ENCODE measurements at places on chromosomes 7 and 10. TPM values are rescaled to one million over a fixed set of nuclear protein-coding genes. Genes with fewer than 3 reads are reported as not detected.
A peak's percentile ranks its signal among the peaks of the same experiment; 100 is the strongest.

Gene TSPAN12
- 53.7 TPM for total RNA-seq

Gene RAPGEF5
- 76.6 TPM for total RNA-seq

Gene HPSE2
- total RNA-seq, result not detected

Gene MALRD1
- total RNA-seq, result not detected

Gene HTR5A
- not detected for total RNA-seq

DNA sequence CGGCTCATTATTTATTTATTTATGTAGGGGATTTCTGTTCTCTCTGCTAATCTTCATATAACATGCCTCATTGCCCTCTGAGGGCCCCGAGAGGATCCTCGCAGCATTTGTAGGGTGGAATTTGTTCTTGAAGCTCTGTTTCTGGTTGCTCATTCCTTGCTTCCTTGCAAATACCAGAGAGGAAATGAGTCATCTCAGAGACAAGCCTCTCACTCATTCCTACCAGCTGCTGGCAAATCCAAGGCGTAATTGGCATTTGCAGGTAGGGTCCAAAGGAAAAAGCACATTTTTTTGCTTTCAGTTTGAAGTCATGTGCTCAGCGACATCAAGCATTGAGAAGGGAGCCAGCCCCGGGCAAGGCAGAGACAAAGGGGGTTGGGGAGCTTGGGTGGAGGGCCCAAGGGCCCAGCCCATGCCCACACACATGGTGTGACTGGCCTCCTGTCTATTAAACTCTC lies 501.6 kb downstream of the GALNT17 start:
- no peak overlapping the region for H3K4me3 ChIP-seq
- peak; percentile 65 for DNase-seq
- H3K36me3 ChIP-seq, result no peaks in the 10 kb centered on the region
- H3K4me1 ChIP-seq, result peaks cover 8% of the 10 kb centered on the region

DNA sequence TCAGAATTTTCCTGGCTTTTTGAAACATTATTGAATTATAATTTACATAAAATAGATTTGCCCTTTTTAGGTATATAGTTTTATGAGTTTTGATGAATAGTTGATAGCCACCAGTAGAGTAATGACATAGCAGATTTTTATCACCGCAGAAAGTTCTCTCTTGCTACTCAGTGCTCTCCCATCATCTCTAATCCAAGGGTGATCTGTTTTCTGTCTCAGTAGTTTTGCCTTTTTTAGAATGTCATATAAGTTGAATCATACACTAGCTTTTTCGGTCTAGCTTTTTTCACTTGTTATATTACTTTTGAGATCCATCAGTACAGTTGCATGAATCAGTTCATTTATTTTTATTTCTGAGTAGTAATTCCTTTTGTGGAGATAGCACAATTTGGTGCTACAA lies 17.9 kb downstream of the RSBN1L start:
- no peak overlapping the region for H3K4me3 ChIP-seq
- H3K27ac ChIP-seq, result no peak overlapping the region
- DNase-seq, result no peak
- H3K4me1 ChIP-seq, result peaks cover 5% of the 10 kb centered on the region

GRCh38 chr7:131011976-131012375 lies 278.0 kb upstream of the KLF14 start:
- H3K4me1 ChIP-seq, result peaks cover 98% of the 10 kb centered on the region
- DNase-seq, result peak; percentile 43
- no peak overlapping the region for H3K4me3 ChIP-seq
- no peaks in the 10 kb centered on the region for H3K36me3 ChIP-seq
- peak overlapping the region; percentile 91 for H3K27ac ChIP-seq
- no peaks in the 10 kb centered on the region for H3K27me3 ChIP-seq

GRCh38 chr10:7301006-7301778 lies 109.6 kb downstream of the SFMBT2 start:
- no peak overlapping the region for H3K4me3 ChIP-seq
- no peak for DNase-seq
- H3K27ac ChIP-seq, result no peak overlapping the region
- H3K27me3 ChIP-seq, result no peaks in the 10 kb centered on the region
- no peaks in the 10 kb centered on the region for H3K36me3 ChIP-seq

DNA sequence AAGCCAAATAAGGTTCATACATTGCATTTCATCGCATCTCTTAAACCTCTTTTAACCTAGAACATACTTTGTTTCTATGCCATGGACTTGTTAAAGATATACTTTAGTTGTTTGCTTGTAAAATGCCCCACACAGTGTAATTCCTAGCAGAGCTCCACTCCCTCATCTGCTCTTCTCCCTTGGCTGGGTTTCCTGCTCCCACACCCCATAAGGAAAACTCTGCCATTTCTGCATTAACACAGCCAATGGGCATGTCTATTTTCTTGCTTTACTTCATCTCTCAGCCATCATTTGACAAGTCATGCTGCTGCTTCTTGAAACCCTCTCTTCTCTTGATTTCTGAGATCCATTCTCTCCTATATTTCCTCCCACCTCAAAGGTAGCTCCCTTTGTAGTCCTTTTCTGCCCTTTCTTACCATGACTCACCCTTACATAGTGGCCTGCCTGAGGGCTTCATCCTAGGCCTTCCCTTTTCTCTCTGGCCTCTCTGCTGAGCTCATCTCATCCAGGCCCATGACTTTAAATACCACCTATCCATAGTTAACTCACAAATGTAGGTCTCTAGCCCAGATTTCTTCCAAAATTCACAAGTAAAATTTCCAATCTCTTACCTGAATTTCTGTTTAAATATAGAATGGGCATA lies 471.4 kb downstream of the ADRA2A start:
- H3K4me1 ChIP-seq, result no peaks in the 10 kb centered on the region
- H3K36me3 ChIP-seq, result no peaks in the 10 kb centered on the region
- H3K27me3 ChIP-seq, result no peaks in the 10 kb centered on the region
- DNase-seq, result no peak
- no peak overlapping the region for H3K4me3 ChIP-seq

- peak; percentile 45 for DNase-seq
- H3K27ac ChIP-seq, result no peak overlapping the region
These were observed 1355.5 kb upstream of the LRRTM3 start for GRCh38 chr10:65570143-65571010.

GRCh38 chr10:33800545-33800944 lies 466.1 kb upstream of the NRP1 start:
- DNase-seq, result no peak
- no peak overlapping the region for H3K4me3 ChIP-seq
- H3K36me3 ChIP-seq, result no peaks in the 10 kb centered on the region
- no peak overlapping the region for H3K27ac ChIP-seq
- no peaks in the 10 kb centered on the region for H3K27me3 ChIP-seq

DNA sequence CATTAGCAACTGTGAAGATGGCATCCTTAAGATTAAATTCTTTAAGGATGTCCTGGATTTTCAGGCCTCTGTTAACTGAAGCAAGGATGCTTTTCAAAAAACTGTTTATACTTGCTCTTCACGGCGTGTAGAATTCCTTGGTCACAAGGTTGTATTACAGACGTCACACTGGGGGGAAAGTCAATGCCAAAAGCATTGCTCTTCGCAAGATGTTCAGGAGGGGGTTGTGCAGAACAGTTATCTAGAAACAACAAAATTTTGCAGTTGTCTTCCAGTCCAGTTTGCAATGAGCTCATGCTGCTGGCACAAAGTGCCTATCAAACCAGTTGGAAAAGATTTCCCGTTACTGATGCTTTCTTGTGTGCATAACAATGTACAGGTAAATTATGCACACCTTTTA lies 8.2 kb upstream of the KIF20B start:
- no peak for DNase-seq
- H3K27me3 ChIP-seq, result no peaks in the 10 kb centered on the region
- no peak overlapping the region for H3K27ac ChIP-seq

DNA sequence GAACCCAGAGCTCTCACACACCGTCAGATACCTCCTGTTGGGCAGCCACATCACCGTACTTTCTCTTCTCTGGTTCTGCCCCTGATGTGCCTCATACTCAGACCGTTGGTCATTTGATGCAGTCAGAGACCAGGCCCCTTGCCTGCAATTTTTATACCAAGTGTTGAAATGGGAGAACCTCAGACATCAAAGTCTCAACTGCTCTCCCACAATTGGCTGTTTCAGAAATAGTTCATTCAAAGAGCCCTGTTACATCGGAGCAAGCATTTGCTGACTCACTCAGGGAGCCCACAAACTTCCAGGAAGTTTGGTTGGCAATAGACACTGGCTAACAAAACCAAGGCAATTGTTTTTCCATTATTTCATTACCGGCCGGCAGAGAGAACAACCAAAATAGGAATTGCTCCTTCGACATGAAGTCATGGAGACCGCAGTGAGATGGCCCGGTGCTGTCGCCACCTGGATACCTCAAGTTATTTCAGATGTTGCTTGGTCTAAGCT lies 33.5 kb upstream of the ADAM12 start:
- no peaks in the 10 kb centered on the region for H3K27me3 ChIP-seq
- no peaks in the 10 kb centered on the region for H3K4me1 ChIP-seq
- no peak overlapping the region for H3K4me3 ChIP-seq

DNA sequence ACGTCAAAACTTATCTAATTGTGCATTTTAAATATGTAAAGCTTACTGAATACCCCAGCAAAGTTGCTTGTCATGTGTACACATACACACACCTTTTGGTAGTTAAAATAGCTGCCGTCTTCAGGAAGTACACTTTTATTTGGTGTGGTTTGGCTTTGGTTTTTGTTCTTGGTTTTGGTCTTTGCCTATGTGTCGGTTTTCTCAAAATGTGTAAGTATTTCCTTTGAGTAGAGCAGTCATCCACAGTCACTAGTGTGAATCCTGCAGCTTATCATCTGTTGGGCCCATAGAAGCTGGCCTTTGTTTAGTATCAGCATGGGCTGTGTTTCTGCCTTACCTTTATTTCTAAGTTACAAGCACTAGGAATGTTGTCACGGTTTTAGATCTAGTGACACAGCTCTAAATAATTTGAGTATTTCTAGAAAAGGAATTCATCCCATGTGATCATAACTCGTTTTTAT lies 35.3 kb downstream of the NET1 start:
- H3K4me1 ChIP-seq, result peaks cover 41% of the 10 kb centered on the region
- H3K27me3 ChIP-seq, result no peaks in the 10 kb centered on the region
- no peak for DNase-seq
- H3K4me3 ChIP-seq, result peak overlapping the region; percentile 52
- H3K36me3 ChIP-seq, result no peaks in the 10 kb centered on the region

GRCh38 chr7:37149051-37149772 lies 299.5 kb downstream of the ELMO1 start:
- no peak overlapping the region for H3K27ac ChIP-seq
- no peak overlapping the region for H3K4me3 ChIP-seq
- H3K4me1 ChIP-seq, result no peaks in the 10 kb centered on the region

- H3K27ac ChIP-seq, result no peak overlapping the region
- no peaks in the 10 kb centered on the region for H3K36me3 ChIP-seq
- no peaks in the 10 kb centered on the region for H3K27me3 ChIP-seq
These were observed 298.5 kb downstream of the GPAM start for GRCh38 chr10:111885046-111885445.

All from thyroid gland (tissue), 4 donors.